ENCODE measurements at places on chromosomes 11 and 22.

- DNase-seq = no peak
Measured at GRCh38 chr22:38276166-38276565, 3.4 kb upstream of the TMEM184B start.

DNA sequence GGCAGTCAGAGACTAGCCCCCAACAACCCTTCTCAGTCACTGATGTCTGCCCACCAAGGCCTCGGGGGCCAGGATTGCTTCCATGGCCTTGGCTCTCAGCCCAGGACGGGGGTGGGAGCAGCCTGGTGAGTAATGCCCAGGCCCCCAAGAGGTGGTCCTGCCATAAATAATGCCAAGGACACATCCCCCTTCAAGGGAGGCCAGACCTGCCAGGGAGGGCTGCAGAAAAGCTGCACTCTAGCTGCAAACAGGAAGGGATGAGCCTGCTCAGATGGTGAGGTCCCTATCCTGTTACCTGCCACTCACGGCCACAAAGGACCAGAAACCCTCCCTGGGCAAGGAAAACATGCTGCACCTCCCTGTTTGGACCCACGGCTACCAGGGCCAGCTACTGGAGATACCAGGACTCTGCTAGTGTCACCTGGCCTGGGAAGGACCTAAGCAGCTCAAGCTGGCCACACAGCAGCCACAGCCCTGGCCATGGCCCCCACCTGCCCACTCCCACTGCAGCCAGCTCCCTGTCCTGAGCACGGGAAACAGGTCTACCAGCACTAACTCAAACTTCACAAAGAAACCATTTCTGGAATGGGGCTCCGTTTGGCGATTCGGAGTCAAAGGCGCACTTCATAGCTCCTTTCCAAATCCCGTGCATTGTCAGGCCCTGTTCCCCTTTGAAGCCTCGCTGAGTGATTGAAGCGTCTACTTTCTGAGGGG, 12.1 kb downstream of the GNB1L start:
- no peak for DNase-seq

GRCh38 chr11:8566613-8567210, 27.3 kb downstream of the STK33 start:
- DNase-seq = no peak

DNA sequence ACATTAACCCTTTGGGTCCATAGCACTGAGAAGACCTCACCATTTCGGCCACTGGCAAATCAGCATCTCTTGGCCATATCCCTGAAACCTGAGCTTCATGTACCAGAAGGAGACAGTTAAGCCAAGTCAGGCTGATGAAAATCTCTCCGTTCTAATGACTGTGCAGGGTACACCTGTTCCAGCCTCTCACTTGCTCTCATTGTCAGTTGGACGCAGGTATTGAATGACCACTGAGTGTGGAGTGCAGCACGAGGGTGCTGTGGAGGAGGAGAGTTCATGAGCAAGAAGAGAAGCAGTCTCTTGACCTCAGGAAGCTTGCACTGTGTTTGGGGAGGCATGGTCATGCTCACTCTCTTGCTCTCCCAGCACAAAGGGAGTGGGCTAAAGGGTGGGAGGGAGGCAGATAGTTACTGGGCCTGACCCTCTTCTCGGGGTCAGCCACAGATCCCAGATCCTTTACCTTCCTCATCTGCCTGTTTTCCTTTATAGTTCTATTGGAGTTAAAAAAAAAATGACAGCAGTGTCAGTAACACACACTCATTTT, 65.2 kb downstream of the ZBTB16 start:
- no peak for DNase-seq

- DNase-seq = no peak
Measured at GRCh38 chr11:74470526-74470925, 3.2 kb upstream of the KCNE3 start.

DNA sequence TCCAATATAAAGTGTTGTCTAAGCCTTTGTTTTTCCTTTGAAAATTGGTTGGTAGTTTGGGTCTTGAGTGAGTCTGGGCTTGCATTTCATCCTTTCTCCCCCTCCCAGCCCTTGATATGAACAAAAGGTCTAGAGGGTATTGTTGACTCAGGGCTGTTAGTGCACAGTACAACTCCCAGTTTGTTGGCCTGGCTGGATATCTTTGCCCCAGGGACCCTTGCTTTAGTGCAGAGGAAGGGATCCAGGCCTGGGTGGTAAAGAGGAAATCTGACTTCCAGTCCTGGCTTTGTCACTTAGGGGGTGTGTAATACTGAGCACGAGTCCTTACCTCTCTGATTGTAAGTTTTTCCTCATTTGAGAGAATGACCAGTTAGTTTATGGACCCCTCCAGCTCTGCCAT, 330.4 kb downstream of the TMEM135 start:
- no peak for DNase-seq

DNA sequence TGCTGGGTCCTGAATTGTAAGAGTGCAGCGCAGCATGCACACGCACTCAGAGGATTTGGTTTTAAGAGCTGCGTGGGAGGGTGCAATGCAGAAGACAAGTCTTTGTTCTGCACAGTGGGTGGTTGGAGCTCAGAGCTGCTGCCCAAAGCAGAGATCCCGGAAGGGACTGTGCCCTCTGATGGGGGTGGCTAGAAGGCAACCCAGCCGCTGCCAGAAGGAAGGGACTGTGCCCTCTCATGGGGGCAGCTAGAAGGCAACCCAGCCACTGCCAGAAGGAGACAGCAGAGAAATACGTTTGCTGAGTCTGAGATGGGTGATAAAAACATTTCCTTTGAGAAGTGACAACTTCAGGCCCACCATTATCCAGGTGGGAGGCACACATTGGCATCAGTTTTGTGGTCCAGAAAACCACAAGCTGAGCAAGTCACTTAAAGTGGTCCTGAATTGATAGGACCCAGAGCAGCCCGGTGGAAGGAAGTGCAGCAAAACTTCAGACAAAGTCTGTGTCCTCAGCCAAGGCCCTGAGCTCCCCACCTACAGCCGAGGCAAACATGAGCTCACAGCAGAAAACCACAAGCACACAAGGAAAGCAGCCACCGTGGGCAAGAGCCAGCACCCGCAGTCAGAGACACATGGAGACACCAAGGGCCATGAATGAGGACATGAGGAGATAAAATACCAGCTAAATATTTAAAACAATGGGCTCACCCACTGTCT, 4.3 kb downstream of the KRTAP5-6 start:
- no peak for DNase-seq

GRCh38 chr11:78768971-78769370, 194.3 kb upstream of the NARS2 start:
- DNase-seq = no peak

DNA sequence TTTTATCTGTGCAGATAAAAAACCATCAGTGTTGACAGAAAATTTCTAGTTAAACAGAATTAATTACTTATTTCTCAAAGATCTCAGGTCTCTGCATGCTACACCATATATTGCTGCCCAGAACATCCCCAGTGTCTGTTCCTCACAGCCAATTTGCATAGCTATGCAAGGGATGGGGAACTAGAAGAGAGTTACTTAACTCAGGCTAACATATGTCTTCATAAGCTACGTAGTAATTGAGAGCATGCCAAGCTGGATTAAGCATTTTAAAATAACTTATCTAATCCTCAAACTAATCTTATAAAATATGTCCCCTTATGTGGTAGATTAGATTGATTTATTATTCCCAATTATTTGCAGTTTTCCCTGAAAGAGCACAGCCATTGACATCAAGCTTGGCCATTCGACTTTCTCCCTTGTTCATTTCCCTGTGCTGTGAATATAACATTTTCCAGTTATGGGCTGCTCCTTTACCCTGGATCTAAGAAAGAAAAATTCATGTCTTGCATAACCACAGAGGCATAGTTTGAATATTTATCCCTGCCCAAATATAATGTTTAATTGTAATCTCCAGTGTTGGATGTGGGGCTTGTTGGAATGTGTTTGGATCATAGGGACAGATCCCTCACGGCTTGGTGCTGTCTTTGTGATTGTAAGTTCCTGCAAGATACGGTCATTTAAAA, 69.1 kb downstream of the C11orf87 start:
- no peak for DNase-seq

DNA sequence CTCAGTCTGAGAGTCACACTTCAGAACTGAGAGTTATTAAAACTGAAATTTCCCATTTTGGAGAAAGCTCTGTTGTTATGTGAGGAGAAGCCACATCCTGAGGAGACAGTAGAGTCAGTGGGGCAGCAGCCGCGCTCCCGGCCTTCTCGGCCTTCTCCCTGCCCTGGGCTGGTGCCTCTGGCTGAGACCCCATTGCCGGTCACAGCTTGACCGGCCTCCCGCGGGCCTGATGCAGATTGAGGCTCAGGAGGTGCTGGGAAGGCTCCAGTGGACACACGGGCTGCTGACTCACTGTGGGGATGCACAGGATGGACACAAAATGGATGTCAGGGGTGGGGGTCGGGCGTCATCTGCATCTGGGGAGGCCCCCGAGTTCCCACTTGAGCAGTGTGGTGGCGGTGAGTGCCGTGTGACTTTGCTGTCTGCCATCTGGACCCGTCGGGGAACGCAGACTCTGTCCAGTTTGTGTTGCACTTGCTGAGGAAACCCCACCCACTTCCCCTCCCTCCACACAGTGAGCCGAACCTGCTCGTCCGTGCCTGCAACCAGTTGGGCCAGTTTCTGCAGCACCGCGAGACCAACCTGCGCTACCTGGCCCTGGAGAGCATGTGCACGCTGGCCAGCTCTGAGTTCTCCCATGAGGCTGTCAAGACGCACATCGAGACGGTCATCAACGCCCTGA, 50.1 kb downstream of the MUC6 start:
- DNase-seq = no peak

- DNase-seq = no peak
Measured at GRCh38 chr22:28283068-28283654, 364.1 kb upstream of the PITPNB start.

- no peak for DNase-seq
Measured at GRCh38 chr11:27507557-27508322, 1.2 kb upstream of the LIN7C start.

DNA sequence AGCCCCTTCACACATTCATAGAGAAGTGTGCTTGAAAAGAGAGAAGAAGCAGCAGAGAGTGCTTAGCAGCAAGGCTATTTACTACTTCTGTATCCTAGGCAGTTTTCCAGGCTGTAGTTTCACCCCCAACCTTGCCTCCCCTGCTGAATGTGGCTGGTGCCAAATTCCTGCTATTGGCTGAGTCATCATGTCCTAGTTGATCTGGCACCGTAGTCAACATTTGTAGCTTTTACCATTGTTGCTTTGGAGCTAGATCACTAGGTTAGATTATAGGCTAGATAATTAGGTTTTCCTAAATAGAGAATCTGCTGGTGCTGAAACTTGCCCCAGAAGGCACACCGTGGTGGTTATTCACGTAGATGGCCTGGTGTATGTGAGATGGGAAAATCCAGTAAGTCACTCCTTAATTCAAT, 32.7 kb downstream of the ARHGAP42 start:
- DNase-seq = no peak

- no peak for DNase-seq
Measured at GRCh38 chr11:63933459-63933858, 5.3 kb upstream of the NAA40 start.

DNA sequence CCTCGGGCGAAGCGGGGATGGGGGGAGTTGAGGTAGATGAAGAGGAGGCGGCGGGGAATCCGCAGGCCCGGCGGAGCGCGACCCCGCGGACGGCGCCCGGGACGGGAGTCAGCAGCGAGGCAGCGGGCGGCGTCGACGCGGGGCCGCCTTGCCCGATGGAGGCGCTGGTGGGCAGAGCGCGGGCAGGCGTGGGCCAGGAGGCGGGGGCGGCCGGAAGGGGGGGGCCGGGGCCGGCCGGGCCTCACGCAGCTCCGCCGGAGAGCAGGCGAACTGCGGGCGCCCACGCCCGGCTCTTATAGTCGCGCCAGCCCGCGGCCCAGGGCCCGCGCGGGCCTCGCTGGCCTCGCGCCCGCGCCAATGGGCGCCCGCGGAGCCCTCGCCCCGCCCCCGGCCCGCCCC, at the start of gene IGF2:
TSS of gene IGF2 (minus strand) at position 267 of the 399 bp plus-strand sequence. CDS start 3,866 bp downstream, outside the sequence.
- no peak for DNase-seq

- no peak for DNase-seq
Measured at GRCh38 chr11:122367809-122368231, 251.8 kb upstream of the BLID start.

DNA sequence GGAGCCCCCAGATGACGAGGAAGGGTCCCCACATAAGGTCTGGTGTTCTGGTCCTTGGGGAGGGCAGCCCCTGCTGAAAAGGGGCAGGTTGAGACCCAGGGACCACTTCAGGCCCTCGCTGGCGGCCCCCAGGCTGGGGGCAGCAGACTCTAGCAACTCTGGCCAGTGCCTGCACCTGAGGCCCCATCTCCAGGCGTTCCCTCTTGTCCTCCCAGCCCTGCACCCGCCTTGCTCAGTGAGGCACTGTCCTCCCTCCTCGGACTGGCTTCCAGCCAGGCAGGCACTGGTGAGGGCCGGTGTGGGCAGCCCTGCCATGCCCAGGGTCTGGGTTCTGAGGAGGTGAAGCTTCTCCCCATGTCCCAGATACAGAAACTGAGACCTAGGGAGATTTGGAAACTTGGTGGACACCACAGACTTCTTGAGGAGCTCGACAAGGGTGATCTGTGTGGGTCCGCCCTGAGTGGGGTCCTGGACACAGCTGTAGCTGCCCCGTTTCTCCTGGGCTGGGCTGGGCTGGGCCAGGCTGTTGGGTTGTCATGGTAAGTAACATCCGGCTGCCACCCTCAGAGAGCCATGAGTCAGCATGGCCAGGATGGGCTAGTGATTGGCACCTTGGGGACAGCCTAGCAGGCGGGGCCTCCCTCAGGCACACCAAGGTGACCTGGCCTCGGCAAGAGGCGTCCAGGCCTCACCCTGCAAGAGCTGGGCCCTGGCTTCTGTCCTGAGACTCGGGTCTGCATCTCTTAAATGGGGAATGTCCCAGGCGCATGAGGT, 11.1 kb upstream of the PHLDA2 start:
- DNase-seq = no peak

DNA sequence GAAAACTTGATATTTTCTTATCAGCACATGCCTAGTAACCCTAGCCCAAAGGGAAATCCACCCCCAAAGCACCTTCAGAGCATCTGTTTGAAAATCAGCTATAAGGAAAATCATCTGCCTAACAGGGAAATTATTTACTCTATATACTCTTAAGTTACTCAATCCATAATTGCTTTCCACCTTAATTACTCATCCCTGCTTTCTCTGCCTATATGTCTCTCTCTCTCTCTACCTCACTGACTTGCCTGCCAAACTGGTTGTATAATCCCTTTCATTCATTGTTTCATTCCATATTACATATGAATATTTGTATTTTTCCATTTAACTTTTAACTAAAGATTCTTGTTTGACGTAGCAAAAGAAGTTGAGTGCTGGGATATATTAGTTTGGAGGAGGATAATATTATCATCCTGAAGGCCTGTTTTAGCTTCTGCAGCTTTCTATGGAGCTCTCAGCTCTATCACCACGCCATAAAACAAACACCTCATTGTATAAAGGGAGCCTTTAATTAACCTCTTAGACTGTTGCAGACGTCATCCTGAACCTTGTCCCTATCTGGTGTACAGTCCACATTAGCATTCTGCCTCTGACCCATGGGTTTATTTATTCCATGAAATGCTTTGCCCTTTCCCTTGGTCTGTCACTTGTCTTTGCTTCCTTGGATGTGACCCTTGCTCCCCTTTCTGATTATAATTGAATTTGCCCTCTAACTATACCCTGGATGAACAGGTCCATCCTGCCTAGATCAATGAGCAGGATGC, 98.9 kb downstream of the INSC start:
- no peak for DNase-seq
